Stimulated activated CD4-positive, alpha-beta T cell treated with anti-CD3 and anti-CD28 coated beads, Interleukin-1b, Interleukin-23, amount 100 ng/mL, for 4 hours (primary cell): ENCODE measurements at places on chromosomes 6 and 20.

- no peak for DNase-seq
Measured at GRCh38 chr6:146542881-146543210, 787 bp upstream of the RAB32 start.

GRCh38 chr6:166223079-166223478, 55.4 kb upstream of the TBXT start:
- DNase-seq = no peak

DNA sequence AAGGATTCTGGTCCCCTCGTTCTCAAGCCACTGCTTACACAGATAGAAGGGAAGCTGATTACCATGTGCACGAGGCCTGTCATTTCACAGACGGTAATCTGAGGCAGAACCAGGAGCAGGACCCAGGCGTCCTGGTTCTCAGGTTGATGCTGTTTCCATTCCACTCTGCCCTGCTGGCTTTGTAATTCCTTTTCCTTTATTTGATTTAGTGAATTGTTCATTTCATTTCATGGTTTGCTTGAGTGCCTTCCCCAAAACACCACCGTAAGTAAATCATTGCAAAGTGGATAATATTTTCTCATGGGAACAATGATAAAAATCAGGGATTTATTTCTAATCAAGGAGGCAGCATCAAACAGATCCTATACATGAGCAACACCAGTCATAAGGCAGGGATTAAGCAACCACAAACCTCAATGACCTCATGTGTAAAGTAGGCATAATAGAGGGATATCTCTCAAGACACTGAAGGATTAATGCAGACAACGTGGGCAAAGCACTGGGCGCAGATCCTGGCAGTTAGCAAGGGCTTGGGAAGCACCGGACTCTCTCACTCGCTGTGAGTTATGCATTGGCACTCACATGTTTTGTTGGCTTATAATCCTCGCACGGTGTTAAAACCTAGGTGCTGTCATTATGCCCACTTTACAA, 229.5 kb upstream of the FOXQ1 start:
- no peak for DNase-seq

DNA sequence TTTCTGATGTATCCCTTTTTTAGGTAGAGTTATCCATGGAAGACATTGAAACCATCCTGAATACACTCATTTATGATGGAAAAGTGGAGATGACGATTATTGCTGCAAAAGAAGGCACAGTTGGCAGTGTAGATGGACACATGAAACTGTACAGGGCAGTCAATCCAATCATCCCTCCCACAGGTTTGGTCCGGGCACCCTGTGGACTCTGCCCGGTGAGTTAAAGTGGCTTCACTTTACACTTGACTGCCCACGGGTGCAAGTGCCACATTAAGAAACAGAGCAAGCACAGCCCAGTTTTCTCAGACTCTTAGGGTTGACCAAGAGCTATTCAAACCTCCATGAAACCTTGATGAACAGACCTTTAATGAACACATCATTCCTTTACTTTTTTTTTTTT, 14.4 kb downstream of the POLR3F start:
- DNase-seq = no peak

GRCh38 chr20:21623074-21623780, 82.2 kb upstream of the PAX1 start:
- DNase-seq = no peak
